Lung (tissue), 17 donors: ENCODE measurements at places on chromosomes 2 and 18. TPM values are rescaled to one million over a fixed set of nuclear protein-coding genes. Genes with fewer than 3 reads are reported as not detected.

The PREPL gene
- 40.7 TPM for total RNA-seq

The CXCR4 gene
- 23.6 TPM for total RNA-seq

The LYPD1 gene
- 0.28 TPM for total RNA-seq

- no peak overlapping the region for H3K27ac ChIP-seq
- no peaks in the 10 kb centered on the region for H3K4me1 ChIP-seq
- H3K4me3 ChIP-seq: no peak overlapping the region
- no peak for DNase-seq
Observed at GRCh38 chr18:44916429-44917207, 235.9 kb downstream of the SETBP1 start.

The C2orf66 gene
- total RNA-seq: not detected

- H3K4me3 ChIP-seq: no peak overlapping the region
- no peaks in the 10 kb centered on the region for H3K27me3 ChIP-seq
- H3K27ac ChIP-seq: no peak overlapping the region
- DNase-seq: no peak
- no peaks in the 10 kb centered on the region for H3K4me1 ChIP-seq
Observed at GRCh38 chr2:200028998-200029397, 73.6 kb downstream of the MAIP1 start.

- no peaks in the 10 kb centered on the region for H3K27me3 ChIP-seq
- no peak overlapping the region for H3K27ac ChIP-seq
Observed at GRCh38 chr2:128550389-128550788, 231.7 kb upstream of the HS6ST1 start.

The TXNDC2 gene
- total RNA-seq: 0.12 TPM

- no peak for DNase-seq
- H3K4me3 ChIP-seq: no peak overlapping the region
- no peaks in the 10 kb centered on the region for H3K27me3 ChIP-seq
- no peaks in the 10 kb centered on the region for H3K36me3 ChIP-seq
- H3K4me1 ChIP-seq: peaks cover 11% of the 10 kb centered on the region
Observed at GRCh38 chr2:215836881-215837280, 176.5 kb downstream of the MREG start.

DNA sequence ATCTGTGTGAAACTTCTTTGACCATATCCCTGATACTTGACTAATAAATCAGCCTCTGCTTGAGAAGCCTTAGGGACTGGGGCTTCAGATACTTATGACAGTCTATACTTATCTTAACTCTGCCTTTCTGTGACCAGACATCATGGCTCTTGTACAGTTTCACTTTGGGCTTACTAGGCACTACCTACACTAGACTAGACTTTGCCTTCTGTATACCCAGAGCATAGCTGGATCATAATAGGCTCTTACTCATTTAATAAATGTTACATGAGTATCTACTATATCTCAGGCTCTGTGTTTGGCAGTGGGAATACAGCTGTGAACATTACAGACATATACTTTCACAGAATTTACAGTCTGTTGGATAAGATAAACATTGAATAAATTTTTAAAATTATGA, 9.0 kb downstream of the UGP2 start:
- no peak overlapping the region for H3K4me3 ChIP-seq
- no peak for DNase-seq
- H3K36me3 ChIP-seq: no peaks in the 10 kb centered on the region
- H3K27ac ChIP-seq: no peak overlapping the region
- peaks cover 34% of the 10 kb centered on the region for H3K4me1 ChIP-seq

GRCh38 chr2:201959626-201960025, 74.0 kb upstream of the FZD7 start:
- no peaks in the 10 kb centered on the region for H3K36me3 ChIP-seq
- no peaks in the 10 kb centered on the region for H3K27me3 ChIP-seq
- no peak overlapping the region for H3K4me3 ChIP-seq
- peaks cover 4% of the 10 kb centered on the region for H3K4me1 ChIP-seq
- no peak overlapping the region for H3K27ac ChIP-seq

The TIGD1 gene
- total RNA-seq: 3.5 TPM

The SULT1C3 gene
- total RNA-seq: not detected

GRCh38 chr18:22933206-22933965, at the start of gene RBBP8:
Gene RBBP8, plus strand, starts transcription at chr18:22933328. Its CDS starts 3,524 bp downstream, at chr18:22936852.
- no peaks in the 10 kb centered on the region for H3K27me3 ChIP-seq
- H3K27ac ChIP-seq: peak within 1 kb of the TSS; percentile 95
- peak; percentile 93 for DNase-seq
- H3K36me3 ChIP-seq: no peaks in the 10 kb centered on the region
- H3K4me1 ChIP-seq: peaks cover 2% of the 10 kb centered on the region

DNA sequence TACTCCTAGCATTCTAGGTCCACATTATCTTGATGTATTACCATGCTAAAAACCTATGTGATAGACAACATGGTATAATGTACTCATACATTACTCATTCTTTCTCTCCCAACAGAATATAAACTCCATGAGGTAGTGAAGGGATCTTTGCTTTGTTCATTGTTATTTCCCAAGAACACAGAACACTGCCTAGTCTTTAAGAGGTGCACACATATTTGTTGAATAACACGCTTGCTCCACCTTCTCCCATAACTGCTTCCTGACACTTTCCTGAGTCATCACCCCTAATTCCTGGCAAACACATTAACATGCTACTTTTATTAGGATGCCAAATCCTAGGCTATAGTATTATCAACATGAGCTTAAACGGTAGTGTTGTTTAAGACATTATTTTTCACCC, 41.3 kb downstream of the REV1 start:
- peaks cover 8% of the 10 kb centered on the region for H3K36me3 ChIP-seq
- no peak overlapping the region for H3K4me3 ChIP-seq
- H3K27ac ChIP-seq: no peak overlapping the region
- no peak for DNase-seq
- H3K27me3 ChIP-seq: no peaks in the 10 kb centered on the region
